ENCODE measurements at places on chromosomes 12 and 14.

GRCh38 chr14:41549282-41549681 lies 57.4 kb upstream of the LRFN5 start:
- DNase-seq, result no peak

DNA sequence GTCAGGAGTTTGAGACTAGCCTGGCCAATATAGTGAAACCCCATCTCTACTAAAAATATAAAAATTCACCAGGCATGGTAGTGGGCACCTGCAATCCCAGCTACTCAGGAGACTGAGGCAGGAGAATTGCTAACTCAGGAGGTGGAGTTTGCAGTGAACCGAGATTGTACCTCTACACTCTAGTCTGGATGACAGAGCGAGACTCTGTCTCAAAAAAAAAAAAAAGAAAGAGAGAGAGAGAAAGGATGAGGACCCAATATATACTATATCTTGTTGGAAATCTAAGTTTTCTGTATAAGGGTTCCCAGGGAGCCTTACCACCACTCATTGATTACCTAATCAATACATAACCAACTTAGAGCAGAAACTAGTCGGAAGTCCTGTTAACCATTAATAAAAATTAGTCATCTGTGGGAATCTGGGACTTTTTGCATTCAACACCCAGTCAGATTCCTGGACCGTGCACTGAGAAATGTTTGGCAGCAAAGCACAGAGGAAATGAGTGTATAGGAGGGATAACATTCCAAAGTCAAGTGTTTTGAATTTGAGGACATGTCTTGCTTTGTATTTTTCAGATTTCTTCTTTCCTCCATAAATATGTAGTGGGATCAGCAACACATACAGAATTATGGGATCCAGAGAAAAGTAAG lies 44.8 kb upstream of the NR2C1 start:
- DNase-seq, result no peak

DNA sequence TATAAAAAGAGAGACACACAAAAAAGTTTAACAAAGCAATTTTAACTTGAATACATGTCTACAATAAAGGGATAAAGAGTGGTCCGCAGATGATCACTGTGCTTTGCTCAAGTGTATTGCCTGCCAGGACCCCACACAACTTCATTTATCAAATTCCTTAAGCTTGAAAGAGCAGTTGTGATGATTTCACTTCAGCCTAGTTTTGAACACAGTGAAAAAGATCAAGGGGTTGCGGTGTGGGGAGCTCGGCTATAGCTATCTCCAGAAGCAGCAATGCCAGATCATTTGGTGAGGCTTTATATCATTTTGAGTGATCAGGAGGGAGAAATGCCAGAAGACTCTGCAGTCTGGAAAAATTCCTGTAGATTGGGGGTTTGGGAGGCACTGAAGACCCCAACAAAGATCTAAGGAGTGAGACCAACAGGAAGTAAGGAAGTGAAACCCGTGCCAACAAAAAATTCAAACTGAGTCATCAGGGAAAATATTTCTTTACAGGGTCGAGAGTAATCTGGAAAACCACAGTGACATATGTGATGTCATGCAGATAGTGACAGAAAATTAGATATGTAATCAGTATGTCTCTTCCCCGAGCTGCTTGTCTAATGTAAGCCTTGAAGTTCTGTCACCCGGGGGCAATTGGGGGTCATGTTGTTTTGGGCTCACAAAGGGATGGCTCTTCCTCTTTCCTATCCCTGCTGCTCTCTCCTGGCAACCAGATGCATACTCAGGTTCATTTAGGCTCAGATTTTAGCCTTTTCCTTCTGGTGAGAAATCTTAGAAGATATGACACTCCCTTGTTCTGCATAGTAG lies 221.8 kb downstream of the MSRB3 start:
- DNase-seq, result no peak

- DNase-seq, result no peak
Observed at GRCh38 chr12:109433618-109434017, 43.5 kb downstream of the KCTD10 start.

GRCh38 chr12:109058773-109059172 lies 6.4 kb downstream of the USP30 start:
- no peak for DNase-seq

All from right cardiac atrium (tissue), 5 donors.